Tibial nerve (tissue), 4 donors: ENCODE measurements at places on chromosomes 1 and 21.

GRCh38 chr1:245169376-245169775 is 14.6 kb downstream of the KIF26B start:
- no peak for DNase-seq

DNA sequence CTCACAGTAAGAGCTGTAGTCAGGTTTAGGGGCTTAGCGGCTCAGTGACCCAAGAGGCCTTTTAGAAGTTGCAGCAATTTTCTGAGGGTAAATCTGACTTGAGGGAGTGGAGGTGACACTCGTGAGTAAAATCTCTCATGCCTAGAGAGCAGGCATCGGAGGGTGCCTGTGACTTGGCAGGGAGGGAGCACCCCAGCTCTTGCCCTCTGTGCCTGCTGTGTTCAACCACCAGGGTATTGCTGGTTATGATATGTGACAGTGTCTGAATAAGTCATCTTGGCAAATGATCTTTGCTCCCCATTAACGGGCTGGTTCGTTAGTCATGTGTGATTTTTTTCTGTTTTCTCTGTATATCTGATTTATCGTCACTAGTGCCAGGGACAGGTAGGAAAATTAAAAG is 5.9 kb downstream of the MAN1C1 start:
- DNase-seq = no peak

DNA sequence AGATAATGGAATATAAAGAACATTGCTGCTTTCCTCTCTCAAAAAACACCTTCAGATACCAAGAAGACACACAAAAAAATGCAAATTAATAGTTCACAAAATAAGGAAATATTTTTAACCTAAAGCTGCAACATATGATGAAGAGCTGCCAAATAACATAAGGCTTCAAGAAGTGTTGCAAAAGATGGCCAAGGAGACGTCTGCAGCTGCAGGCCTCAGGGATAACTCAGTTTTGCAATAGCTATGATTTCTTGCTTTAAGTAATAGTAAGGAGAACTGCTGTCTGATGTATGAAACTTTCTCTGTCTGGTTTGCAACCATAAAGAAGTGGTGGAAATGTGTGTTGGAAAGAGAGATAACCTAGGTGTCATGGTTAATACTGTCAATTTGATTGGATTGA is 1237.5 kb downstream of the MRPL39 start:
- DNase-seq = no peak

DNA sequence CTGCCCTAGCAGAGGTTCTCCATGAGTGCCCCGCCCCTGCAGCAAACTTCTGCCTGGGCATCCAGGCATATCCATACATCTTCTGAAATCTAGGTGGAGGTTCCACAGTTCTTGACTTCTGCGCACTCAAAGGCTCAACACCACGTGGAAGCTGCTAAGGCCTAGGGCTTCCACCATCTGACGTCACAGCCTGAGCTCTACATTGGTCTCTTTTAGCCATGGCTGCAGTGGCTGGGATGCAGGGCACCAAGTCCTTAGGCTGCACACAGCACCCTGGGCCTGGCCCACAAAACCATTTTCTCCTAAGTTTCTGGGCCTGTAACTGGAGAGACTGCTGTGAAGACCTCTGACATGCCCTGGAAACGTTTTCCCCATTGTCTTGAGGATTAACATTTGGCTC is 272.6 kb upstream of the PLXNA2 start:
- no peak for DNase-seq

- no peak for DNase-seq
Observed at GRCh38 chr1:88885933-88886332, 5.4 kb downstream of the GTF2B start.

- no peak for DNase-seq
Observed at GRCh38 chr1:41740630-41741239, 178.0 kb downstream of the HIVEP3 start.

- DNase-seq = no peak
Observed at GRCh38 chr1:20188455-20188817, 2.1 kb upstream of the PLA2G2C start.

- DNase-seq = no peak
Observed at GRCh38 chr1:13510499-13510898, 3.3 kb downstream of the LRRC38 start.
